ENCODE measurements at places on chromosomes 2 and 18.

- no peak for DNase-seq
Measured at GRCh38 chr2:50476174-50476573, 555.8 kb downstream of the NRXN1 start.

DNA sequence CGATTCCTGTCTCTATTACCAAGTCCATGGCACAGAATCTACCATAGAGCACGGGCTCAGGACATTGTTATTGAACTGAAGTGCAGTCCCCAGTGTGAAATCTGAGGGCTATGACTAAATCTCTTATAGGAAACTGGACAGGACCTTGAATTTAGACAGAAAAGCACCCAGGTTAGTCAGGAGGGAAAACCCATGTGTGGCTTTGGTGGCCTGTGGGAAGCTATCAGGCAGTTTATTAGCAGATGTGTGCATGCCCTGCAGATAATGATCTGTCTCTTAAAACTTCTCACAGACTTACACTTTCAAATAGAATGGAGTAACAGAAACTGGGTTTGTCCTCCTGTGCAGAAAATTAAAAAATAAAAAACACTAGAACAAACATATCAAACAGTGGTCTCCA lies 610.0 kb upstream of the RAB6C start:
- no peak for DNase-seq

GRCh38 chr2:195532628-195533271 lies 124.3 kb upstream of the SLC39A10 start:
- DNase-seq: no peak

DNA sequence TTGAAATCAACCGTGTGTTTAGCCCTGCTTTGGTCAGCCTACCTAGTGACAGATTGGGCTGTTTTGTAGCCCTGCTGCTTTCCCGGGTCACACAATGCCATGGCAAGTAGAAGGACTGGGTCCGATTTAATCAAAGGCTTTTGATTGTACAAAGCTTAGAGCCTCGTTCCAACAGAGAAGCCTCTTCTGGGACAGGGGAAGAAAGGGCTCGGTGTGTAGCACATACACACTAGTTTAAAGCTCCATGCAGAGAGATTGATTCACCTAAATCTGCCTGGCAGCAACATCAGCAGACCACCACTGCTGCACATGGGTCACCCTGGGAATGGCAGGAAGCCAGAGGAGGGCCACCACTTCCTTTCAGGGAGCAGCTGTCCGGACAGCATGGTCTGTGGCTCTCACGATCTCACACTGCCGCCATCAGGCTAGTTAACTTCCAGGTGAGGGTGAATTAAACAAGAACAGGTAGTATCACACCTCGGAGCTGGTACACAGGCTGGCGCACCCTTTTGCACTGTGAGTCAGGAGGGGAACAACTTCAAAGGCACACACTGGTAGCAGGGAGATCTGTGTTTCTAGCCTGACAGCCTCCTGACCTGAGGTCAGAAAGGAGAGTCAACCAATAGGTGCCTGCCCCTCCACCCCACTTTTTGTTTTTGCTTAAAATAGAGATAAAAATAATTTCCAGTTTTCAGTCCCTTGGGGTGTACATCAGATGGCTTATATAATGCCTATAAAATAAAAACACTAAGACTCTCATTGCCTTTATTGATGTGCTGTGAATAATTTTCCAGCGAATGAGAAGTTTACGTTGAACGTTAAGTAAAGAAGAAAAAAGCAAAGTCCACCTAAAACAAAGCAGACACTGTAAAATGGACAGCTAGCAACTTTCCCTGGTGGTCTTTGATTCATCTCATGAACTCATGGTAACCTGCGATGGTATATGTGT lies 108.5 kb downstream of the CDCA7 start:
- no peak for DNase-seq

GRCh38 chr2:102181919-102182635 lies 4.7 kb upstream of the IL1RL2 start:
- DNase-seq: peak; percentile 21

DNA sequence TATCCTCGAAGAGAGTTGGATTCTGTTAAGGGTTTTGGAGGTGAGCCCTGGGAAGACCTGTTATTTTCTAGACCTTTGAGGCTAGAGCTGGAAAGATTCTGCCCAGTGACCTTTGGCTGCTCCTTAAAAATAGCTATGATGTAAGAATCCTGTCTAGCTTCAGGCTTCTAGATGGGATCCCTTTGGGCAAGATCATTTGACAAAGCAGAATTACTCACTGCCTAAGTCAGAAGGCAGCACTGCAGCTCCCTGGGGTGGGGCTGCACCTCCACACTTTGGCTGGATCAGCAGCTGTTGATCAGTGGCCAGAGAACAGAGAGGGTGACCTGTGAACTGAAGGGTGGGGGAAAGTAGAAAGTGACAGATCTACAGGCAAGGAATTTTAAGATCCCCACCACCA lies 103.8 kb downstream of the ASAP2 start:
- no peak for DNase-seq

GRCh38 chr18:12302391-12303147 lies 5.5 kb upstream of the TUBB6 start:
- DNase-seq: no peak

GRCh38 chr18:29883114-29883513 lies 1159.4 kb downstream of the DSC3 start:
- no peak for DNase-seq

GRCh38 chr18:79850731-79851130 lies 53.0 kb downstream of the KCNG2 start:
- DNase-seq: no peak

- DNase-seq: peak; percentile 39
Measured at GRCh38 chr2:127640082-127641072, 5.6 kb upstream of the GPR17 start.

- DNase-seq: no peak
Measured at GRCh38 chr2:47152803-47153202, 2.3 kb downstream of the STPG4 start.

- DNase-seq: peak; percentile 28
Measured at GRCh38 chr2:226799976-226800940, 638 bp upstream of the IRS1 start.

GRCh38 chr2:119826370-119826961 lies 66.7 kb downstream of the PTPN4 start:
- peak; percentile 67 for DNase-seq

- DNase-seq: peak; percentile 61
Measured at GRCh38 chr2:225112362-225113126, 70.3 kb upstream of the DOCK10 start.

DNA sequence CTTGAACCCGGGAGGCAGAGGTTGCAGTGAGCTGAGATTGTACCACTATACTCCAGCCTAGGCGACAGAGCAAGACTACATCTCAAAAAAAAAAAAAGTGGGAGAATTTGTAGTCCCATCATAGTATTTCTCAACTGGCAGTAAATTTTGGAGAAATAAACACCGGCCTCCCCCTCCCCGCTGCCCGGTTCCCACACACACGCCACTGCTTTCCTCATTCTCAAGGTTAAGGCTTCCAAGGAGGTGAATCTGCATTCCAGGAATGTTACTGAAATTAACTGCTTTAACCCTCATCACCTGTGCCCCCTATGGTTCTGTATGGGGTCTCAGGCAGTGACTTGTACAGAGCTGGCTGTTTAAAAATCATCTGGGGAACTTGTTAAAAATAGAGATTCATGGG lies 49.9 kb downstream of the MRPL35 start:
- DNase-seq: no peak

DNA sequence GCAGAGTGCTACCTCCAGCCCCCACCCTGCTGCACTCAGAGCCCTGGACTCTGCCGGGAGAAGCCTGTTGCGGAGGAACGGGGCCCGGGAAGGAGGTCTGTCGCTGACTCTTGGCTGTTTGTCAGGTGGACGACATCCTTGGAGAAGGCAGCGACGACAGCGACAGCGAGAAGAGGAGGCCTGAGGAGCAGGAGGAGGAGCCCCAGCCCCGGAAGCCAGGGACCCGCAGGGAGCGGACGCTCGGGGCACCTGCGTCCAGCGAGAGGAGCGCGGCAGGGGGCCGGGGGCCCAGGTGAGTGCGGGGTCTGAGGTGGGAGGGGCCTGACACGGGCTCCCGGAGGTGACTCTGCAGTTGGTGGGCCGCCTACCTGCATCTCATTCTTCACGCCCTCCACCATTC lies 56.6 kb downstream of the CTDP1 start:
- DNase-seq: no peak

DNA sequence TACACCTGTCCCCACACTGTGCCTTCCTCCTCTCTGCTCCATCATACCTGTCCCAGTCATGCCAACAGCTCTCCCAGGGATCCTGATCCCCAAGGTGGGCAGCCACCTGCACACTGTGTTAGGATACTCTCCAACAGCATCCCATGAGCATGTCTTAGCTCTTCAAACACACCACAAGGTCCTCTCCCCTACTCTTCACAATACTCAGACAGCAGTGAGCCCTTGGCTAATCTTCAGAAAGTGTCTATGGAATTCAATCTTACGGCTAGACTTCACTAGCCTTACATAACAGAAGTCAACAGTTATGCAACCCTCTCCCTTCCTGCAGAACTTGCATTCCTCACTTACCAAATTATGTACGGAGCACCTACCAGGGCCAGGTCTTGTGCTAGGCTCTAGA lies 79.9 kb downstream of the MYO5B start:
- no peak for DNase-seq

DNA sequence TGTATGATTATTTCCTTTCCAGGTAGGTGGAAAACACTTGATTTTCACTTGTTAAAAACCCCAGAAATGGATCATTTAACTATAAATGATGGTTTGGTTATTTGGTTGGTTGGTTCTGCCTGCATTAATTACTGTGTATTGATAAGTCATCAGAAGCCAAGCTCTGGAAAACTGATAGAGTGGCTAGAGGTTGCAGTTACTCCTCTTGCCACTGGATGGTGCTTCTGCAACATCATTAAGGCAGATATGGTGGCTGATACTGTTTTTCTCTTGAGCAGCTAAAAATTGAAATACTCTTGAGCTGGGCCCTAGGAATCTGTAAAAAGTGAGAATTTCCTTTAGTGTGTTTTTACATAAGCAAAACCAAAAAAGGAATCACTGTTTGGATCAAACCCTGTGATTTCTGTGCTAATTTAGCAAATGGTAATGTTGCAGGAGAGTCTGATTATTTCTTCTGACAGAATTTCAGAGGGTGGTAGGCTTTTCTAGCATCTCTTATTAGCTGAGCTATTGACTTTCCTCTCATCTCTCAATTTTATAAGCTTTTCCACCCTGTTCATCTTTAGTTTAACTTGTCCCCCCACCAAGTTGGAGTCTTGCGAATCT lies 54.3 kb downstream of the RAB10 start:
- DNase-seq: peak; percentile 79

- no peak for DNase-seq
Measured at GRCh38 chr2:112995346-112995920, 9.8 kb upstream of the IL36A start.

DNA sequence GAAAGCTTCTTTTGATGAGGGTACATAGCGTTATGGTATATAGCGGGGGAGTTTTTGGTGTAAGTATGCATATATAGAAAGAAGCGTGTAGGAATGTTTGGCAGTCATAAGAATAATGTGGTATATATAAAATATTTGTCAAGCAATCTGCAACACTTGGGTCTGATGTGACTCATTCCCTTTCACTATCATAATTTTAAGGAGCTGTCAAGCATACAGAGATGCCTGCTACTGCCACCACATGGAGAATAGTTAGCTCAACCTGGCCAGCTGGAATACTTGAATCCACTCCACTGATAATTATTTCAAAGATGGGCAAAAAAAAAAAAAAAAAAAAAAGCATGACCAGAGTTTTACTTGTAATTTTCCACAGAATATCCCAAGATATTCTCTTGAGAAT lies 559.8 kb upstream of the REG3G start:
- DNase-seq: peak; percentile 5

DNA sequence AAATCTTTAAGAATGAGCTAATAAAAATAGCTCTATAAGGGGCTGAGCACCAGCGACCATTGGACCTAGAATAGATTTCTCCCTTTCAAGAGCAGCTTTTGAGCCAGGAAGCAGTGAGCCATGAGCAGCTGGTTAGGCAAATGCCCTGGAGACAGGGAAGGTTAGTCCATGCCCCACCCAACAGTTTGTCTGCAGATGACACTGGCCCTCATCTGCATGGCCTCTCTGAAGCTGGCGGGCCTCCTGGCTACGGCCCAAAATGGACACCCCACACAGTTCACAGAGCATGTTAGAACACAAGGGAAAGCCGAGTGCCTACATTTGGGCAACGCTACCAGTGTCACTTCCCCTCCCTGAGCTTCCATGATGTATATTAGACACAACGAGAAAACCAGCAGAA lies 201.1 kb downstream of the MGAT5 start:
- no peak for DNase-seq

DNA sequence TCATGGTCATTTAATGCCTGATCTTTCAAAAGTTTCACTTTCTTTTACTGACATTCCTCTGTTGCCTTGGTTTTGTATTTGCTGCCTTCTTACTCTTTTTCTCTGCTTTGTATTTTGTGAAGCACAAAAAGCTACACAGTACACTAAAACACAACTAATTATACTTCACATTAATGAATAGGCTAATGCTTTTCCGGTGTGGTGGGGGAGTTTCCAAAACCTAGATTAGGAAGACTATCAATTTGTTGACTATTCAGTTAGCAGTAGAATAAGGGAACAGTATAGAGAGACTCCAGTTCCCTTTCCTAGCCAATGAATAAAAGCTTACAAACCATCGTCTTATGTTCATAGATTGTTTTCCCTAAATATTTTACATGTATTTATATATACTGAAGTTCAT lies 468.3 kb downstream of the SPAG16 start:
- DNase-seq: no peak
